ENCODE measurements at places on chromosomes 1 and 21.

DNA sequence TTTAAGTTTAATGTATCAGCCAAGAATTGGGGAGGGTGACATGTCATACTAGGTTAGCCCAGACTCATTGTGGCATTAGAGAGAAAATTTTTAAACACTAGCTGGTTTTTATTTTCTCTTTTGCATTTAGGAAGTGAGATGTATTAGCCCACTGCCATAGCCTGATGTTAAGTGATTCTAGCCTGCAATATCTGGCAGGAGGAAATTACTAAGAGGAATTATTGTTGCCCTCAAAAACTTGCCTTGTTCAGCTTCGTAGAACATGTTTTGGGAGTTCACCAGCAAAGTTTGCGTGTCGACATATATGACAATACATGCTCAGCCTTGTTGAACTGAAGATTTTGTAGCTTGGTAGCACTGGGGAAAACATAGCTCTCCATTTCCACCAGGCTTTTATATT, 12.5 kb downstream of the ADAM30 start:
- no peak for DNase-seq

DNA sequence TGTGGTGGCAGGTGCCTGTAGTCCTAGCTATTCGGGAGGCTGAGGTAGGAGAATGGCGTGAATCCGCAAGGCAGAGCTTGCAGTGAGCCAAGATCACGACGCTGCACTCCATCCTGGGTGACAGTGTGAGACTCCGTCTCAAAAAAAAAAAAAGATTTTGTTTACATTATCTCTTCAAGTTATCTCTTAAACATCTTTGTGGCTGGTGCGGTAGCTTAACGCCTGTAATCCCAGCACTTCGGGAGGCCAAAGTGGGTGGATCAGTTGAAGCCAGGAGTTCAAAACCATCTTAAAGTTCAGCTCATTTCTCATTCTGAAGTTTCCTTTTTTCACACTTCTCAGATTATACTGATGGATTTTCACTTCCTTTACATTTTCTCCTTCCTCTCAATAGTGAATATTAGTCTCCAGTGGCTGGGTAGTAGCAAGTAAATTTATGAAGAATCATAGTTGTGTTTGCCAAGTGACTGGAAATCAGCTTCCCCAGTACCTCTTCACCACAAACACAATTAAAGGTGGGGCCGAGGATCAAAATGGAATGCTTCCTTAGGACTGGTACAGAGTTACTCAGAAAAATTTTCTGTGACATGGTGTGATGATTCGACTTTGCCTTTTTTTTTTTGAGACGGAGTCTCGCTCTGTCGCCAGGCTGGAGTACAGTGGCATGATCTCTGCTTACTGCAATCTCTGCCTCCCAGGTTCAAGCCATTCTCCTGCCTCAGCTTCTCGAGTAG, 13.8 kb downstream of the PIP5K1A start:
- DNase-seq, result no peak

DNA sequence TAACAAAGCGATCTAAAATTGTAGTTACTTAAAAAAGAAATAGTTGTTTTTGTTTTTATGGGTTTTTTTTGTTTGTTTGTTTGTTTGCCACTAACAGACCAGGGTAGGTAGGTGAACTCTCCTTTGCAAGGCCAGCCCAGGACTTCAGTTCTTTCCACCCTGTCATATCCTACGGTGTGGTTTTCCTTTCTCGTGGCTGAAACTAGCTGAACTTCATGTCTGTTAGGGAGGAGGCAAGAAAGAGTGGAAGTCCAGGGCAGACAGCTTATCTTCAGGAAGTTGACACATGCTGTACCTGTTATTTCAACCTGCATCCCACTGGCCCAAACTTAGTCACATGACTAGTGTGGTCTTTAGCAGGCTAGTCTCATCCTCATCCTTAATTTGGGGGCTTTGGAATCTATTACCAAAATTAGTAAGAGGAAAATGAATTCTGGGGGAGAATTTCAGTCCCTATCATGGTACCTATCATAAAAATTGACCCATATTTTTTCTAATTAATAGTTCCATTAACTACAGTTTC, 62.9 kb upstream of the LRRC7 start:
- DNase-seq, result no peak

GRCh38 chr1:194215448-194215847, 1029.0 kb upstream of the B3GALT2 start:
- no peak for DNase-seq

DNA sequence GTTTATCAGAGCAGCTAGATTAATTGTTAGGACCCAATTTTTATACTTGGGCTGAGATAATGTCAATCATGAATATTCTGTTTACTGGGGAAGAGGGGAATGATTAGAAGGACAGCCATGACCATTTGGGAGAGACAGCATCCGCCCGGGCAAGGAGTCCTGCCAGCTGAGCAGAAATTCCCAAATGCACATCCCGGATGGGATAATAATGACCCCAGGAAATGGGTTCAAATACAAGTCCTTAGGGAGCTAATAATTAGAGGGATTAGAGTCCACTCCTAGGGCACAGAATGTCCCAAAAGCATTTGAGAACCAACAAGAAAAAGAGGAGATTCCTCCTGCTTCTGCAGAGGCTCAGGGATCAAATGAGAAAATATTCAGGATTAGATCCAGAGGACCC, 115.9 kb downstream of the LRRC53 start:
- no peak for DNase-seq

DNA sequence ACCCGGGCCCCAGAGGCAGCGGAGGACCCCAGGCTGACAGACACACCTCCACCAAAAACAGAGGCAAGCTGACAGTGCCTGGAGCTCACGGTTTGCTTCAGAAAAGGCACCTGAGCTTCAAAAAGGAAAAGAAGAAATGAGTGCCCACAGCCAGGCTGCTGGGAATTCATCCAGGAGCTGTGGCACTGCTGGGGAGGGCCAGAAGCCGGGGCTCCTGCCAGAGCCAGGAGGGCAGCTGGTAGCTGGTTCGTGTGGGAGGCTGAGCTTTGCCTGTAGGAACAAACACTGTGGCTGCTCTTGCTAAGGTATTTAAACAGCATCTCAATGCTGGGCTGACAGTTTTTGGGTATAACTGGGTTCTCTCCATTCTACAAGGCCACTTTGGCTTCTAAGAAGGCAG, 19.5 kb downstream of the KCNJ6 start:
- no peak for DNase-seq

Data from activated naive CD8-positive, alpha-beta T cell treated with anti-CD3 and anti-CD28 coated beads for 36 hours (primary cell).